BJ (cell line): ENCODE measurements at places on chromosomes 11 and 22. TPM values are rescaled to one million over a fixed set of nuclear protein-coding genes. Genes with fewer than 3 reads are reported as not detected.
A peak's percentile ranks its signal among the peaks of the same experiment; 100 is the strongest.

The OR8J3 gene
- polyA plus RNA-seq = not detected in 2 replicates

- DNase-seq = no peak
These were observed 560.8 kb downstream of the BRD1 start for GRCh38 chr22:49266561-49267519.

- DNase-seq = peak; percentile 97
These were observed 138.5 kb downstream of the SWAP70 start for GRCh38 chr11:9802291-9802861.

DNA sequence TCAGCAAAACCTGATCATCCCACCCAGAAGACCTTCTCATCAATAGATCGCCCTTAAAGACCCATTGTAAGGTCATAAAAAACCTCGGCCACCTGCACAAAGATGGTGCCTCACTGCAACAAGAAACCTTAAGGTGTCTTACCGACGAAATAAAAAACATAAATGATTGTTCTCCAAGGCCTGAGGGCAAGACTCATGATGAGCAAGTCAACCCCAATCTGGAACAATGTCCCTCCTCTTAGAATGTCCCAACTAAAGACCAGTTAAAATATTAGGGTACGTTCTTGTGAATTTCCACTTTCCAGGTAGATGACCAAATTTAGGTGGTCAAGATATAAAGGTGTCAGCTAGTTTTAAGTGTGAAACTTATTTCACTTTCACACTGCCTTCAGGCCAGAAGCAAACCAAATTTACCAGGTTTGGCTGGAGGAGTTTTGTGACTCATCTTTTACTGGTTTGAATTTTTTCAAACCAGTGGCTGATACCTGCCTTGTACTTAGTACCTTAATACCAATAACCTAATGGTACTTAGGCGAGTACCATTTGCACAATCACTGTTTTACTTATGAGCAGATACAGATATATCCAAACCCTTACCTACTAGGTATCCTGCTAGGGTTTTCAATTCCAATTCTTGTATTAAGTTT is 14.9 kb downstream of the KDELR3 start:
- DNase-seq = no peak

GRCh38 chr11:86876716-86877234 is 76.4 kb downstream of the PRSS23 start:
- DNase-seq = no peak

GRCh38 chr11:100753172-100753543 is 66.1 kb downstream of the ARHGAP42 start:
- no peak for DNase-seq

GRCh38 chr22:19663821-19664355 is 50.4 kb upstream of the SEPTIN5 start:
- DNase-seq = no peak
